ENCODE measurements at places on chromosomes 12 and 14.
A peak's percentile ranks its signal among the peaks of the same experiment; 100 is the strongest.

GRCh38 chr12:61821381-61821780 is 438.8 kb upstream of the USP15 start:
- no peak for DNase-seq

DNA sequence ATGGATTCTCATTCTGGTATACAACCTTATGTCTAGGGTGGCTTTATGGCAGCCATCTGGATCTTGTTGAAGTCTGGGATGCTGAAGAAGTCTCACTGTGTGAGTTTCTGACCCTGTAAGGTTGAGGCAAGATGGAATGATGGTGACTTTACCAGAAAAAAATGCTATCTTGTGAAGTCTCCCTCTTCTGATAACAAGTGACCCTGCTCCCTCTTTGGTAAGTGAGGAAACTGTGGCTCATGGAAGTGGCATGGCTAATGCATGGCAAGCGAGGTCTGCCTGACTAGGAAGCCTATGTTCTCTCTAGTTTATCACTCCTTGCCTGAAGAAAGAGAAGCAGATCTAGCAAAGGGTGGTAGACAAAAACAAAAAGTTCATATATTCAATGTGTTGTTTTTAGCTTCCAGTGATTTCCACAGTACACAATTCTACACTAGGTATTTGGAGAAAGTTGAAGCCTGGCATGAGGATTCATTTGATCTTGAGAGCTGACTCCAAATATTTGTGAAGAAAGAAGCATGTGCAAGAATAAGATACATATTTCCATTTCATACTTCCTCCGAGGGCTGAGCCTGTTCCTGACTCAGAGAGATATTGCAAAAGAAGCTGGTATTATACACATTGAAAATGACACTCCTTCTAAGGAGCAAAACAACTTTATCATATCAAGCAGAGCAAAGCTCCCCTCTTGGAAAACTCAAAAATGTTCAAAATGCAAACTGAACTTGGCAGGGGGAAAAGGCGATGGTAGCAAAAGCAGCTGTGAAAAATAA is 63.6 kb downstream of the HELB start:
- no peak for DNase-seq

- no peak for DNase-seq
Observed at GRCh38 chr12:30019366-30020140, 235.8 kb upstream of the TMTC1 start.

- DNase-seq = peak; percentile 80
Observed at GRCh38 chr12:32134101-32134888, 27.6 kb downstream of the BICD1 start.

DNA sequence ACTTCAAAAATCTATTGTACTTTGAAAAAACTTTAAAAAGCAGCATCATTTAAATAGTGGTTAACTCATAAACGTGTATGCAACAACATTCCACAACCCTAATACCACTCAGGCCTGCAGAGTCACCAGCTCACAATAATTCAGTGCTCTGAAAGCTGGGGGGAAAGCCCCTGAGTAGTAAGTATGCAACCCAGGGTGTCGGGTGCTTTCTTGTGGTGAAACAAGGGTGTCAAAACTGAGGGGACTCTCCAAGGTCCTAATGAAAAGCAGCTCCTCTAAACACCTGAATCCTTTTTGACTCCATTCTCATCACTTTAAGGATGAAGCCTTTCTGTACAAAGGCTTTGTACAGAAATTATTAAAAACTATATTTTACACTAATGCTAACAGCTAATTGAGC is 33.7 kb downstream of the FGFR1OP2 start:
- DNase-seq = peak; percentile 75

- DNase-seq = peak; percentile 63
Observed at GRCh38 chr14:68283378-68284123, 464.0 kb downstream of the RAD51B start.

All from activated T-cell treated with anti-CD3 and anti-CD28 coated beads, Interleukin-2, amount 50 U/mL, for 72 hours (primary cell).